ENCODE measurements at places on chromosomes 4 and X.

GRCh38 chrX:19758539-19758938 lies 128.9 kb downstream of the SH3KBP1 start:
- DNase-seq, result no peak

DNA sequence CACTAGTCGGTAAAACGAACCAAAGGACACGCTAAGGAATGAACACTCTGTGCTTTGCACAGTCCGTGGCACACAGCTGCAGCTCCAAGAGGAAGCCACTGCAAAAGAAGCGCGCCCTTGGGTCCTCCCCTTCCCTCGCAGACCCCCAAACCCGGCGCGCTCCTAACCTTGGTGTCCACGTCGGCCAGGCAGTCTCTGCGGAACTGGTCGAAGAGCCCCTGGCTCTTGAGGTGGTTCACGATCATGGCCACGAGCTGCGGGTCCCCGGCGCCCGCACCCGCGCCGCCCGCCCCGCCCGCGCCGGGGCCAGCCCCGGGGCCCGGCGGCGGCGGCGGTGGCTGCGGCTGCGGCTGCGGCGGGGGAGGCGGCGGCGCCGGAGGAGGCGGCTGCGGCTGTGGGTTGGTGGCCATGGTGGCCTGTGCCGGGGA lies 333 bp downstream of the BOD1L1 start:
- DNase-seq, result no peak

- DNase-seq, result no peak
Measured at GRCh38 chr4:16171831-16172230, 54.4 kb downstream of the TAPT1 start.

DNA sequence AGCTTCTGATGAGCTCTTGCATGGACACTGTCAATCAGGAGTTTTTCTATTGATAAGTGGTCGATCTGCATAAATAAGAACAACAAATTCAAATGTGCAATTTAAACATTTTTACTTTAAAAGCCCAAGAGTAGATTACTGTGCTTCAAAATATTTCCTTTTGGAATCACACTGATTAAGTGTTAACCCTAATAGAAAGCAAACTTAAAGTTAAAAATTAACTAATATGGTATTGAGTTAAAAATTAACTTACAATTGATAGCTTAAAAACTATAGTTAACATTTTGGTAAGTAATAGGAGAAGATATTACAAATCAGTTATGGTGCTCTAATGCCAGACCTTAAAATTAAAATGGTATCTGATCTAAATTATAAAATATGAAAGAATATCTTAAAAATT lies 25.9 kb downstream of the MED14 start:
- no peak for DNase-seq

DNA sequence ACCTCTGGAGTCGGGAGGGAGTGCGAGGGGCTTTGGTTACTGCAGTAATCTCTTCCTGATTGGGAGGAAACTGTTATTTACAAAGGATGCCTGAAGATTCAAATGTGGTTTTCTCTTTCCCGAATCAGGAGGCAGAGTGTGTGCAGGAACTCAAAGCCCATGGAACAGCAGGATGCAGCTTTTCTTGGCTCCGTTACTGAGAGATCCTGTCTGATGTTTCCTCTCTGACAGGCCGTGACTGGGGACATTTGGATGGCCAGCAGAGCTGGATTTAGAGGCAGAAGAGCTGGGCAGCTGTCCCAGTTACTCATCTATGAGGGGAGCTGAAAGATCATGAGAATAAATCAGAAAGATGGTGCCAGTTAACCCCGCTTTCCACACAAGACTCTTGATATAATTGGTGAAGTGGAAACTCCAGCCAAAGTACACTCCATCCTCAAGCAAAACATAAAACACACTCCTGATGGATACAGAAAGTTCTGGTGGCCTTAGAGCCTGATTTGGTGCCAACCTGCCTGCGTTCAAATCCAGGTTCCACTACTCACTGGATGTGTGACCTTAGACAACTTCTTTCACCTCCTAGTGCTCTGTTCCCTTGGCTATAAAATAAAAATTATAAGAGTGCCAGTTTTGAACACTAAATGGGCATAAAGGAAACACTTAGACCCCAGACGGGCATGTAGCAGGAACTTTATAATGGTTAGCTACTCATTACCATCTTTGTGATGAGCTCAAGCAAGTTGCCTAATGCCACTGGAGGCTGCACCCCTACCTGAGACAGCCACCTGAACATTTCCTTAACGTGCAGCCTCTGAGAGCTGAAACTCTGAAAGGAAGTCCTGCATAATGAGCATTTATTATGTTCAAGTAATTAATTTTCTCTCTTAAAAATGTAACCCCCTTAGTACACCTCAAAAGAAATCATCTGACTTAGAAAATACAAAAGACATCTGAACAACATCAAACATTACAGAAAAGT lies 349.0 kb upstream of the GATB start:
- no peak for DNase-seq

DNA sequence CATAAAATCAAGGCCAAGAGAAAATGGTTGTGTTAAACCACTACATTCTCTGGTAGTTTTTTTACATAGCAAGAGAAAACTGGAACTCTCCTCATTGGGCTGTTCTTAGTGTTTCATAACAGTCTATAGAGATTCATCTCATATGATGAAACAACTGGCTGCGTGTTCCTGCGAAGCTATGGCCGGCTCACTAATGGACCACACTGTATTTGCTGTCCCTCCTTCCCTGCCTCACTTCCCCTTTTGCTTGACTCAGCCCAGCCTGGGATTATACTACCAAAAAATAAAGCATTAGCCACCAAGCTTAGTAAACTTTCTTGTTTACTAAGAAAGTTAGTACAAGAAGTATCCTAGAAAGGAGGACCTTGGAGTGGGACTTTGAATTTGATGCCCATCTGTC lies 31.6 kb upstream of the LSM6 start:
- no peak for DNase-seq

GRCh38 chrX:56729152-56729850 lies at the start of gene NBDY:
NBDY (plus strand) TSS chrX:56729243; CDS start chrX:56729354, 111 bp downstream.
- peak; percentile 42 for DNase-seq

GRCh38 chr4:15756361-15756861 lies 21.7 kb upstream of the CD38 start:
- no peak for DNase-seq

GRCh38 chrX:106957856-106958255 lies 37.7 kb downstream of the CLDN2 start:
- DNase-seq, result no peak

- no peak for DNase-seq
Measured at GRCh38 chr4:27010334-27010940, 149.8 kb downstream of the STIM2 start.

GRCh38 chr4:22363036-22363435 lies 152.8 kb downstream of the ADGRA3 start:
- DNase-seq, result no peak

All from left renal pelvis (tissue), 4 donors.